ENCODE measurements at places on chromosomes 3 and 15. TPM values are rescaled to one million over a fixed set of nuclear protein-coding genes. Genes with fewer than 3 reads are reported as not detected.

DPPA2 gene
- 0.68 TPM for total RNA-seq

NPAP1 gene
- total RNA-seq: 0.03 TPM

DNA sequence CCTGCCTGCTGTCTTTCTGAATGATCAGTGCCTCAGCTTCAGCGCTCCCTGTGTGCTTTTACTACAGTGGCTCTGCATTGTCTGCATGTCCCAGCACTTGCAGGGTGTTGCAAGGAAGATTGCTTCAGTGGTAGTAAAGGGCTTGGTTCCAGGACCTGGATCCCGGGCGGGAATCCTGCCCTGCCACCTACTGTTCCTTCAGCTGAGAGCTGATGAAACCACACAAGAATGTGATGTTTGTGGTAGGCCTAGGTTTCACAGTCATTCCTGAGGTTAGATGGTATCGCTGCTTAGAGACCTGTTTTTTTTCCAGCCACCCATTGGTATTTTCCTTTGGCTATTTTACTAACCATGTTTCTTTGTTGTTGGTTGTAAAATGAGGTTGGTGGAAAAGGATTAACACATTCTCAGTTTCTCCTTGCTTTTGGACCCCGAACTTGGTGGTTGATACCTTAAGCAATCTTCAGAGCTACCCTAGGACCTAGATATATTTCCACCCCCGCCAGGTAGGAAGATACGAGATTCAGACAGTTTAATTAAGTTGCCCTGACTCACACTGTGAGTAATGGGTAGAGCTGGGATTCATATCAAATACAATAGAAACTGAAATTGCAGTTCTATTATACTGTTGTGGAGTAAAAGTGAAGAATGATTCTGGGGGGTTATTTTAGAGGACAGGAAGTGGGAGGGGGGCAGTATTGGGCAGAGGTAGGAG is 11.4 kb downstream of the GPR87 start:
- peak; percentile 97 for DNase-seq

- DNase-seq: no peak
These were observed 90.3 kb downstream of the ASB7 start for GRCh38 chr15:100692671-100693070.

MCF2L2 gene
- total RNA-seq: 0.09 TPM

GRCh38 chr15:39588531-39589192 is 7.8 kb downstream of the THBS1 start:
- DNase-seq: peak; percentile 27

DNA sequence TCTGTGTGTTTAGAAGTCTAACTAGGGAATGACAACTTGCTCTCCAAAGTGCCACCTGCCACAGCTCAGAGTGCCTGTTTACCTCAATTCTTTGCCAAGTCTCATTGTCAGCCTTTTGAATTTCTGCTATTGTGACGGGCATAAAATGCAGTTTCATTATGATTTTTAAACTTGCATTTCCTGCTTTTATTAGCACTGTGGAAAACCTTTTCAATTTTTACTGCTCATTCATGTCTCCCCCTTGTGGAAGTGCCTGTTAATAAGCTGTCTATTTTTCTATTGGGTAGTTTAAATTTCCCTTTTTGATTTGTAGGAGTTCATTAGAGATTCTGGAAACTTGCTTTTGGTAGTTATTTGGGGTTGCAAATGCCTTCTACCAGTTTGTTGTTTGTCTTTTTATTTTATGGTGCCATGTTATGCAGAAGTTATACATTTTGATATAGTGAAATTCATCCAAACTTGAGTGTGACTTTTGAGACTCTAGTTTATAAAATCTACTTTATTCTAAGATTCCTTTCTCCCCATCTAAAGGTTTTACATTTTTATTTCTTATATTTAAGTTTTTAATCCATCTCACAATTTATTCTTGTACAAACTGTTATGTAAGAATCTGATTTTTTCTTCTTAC is 53.9 kb upstream of the FRMD4B start:
- DNase-seq: no peak
